Cortex of kidney (tissue), 1 donor: ENCODE measurements at places on chromosomes 7 and 10.

DNA sequence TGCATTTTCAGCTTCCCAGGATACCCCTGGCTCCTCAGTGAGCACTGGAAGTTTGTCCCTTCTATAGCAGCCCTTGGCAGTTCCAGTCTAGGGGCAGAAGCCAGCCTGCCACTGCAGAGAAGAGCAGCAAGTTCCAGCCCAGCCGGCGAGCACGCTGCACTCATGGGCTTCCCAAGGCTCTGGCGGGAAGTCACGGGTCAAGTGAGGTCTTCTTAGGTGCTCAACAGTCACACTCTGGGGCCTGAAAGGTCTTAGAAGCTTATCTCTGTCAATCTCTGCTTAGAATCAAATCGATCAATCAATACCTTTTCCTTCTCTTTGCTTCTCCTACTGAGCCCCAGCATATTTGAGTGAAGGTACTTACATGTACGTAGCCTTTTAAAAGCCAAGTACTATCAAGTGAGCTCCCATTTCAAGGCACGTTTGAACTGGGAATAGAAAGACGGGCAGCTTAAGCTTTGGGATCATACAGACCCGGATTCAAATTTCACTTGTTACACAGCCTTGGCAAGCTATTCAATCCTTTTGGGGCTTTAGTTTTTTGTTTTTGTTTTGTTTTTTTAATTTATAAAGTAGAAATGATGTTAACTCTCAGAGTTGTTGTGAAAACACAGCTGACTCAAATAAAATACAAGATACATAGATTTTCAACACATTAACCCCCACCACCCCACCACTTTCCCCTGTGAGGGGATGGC is 152.6 kb upstream of the KLF14 start:
- DNase-seq: no peak

GRCh38 chr10:79610601-79611191 is at the start of gene SFTPA1:
Gene SFTPA1 (plus strand): TSS chr10:79610939. CDS start chr10:79611826, 887 bp downstream.
- no peak for DNase-seq

DNA sequence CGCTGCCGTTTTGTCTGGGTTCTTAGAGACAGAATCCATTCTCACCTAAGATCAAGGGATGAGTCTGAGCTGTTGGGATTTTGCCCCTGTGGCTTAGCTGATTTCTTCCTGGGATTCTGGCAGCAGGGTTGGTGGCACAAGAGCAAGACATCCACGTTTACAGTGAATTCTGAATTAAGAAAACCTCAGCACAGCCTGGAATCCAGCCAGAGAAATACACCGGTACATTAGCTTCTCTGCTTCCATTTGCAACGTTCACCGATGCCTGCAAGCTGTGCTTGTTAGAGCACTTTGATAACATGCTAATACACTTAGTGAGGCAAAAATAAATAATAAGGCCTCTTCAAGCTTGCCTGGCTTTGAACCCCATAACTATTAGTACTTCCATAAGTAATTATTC is 569.8 kb downstream of the CALN1 start:
- DNase-seq: no peak

GRCh38 chr10:63681993-63682697 is 160.9 kb downstream of the REEP3 start:
- DNase-seq: no peak

- DNase-seq: no peak
These were observed 221.4 kb upstream of the NFE2L3 start for GRCh38 chr7:25930492-25931048.

DNA sequence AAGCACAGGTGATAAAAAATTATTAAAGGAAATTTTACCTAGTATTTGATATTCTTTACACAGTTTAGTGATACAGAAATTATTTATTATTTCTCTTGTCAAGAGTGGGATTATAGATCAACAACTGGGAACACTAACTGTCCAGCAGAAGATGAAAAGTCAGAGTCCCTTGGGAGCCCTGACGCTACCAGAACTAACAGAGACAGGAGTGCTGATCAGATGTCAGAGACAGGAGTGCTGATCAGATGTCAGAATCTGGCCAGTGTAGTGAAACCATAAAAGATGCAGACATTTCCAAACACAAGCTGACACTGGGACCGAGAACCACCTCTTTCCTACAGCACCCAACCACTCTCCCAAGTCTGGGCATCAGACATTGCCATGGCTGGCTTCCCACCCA is 828.2 kb downstream of the TNS3 start:
- no peak for DNase-seq

DNA sequence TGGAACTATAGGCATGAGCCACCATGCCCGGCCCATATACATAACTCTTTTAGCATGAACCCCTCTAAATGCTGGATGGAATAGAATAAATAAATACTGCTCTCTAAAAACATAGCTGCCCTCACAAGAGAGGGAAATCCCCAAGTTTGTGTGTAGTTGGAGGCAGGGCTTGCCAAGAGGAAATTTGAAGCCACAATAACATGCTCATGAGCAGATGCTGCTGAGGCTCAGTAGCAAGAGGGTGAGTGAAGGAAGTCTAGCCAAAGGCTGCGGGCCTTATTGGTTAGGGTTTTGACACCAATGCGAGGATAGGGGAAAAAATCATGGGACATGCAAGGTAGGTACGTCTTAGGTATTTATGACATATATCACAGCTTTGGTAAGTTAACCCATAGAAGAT is 17.3 kb downstream of the TPK1 start:
- DNase-seq: no peak

DNA sequence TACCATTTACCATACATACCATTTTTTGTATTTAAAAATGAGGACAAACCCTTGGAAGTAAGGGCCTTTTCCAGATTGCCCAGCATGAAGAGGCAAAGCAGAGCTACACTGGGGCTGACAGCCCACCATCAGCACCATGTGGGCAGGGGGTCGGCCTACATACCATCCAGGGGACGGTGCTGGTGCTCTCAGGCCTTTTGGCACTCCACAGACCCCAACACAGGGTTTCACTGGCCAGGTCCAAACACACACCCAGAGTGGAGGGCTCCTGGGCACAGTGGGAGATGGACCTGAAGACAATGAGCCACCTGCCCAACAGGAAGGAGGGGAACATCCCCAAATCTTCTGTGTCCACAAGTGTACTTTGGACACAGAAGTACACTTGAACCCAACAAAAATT is 69.2 kb upstream of the CAMK2B start:
- no peak for DNase-seq

DNA sequence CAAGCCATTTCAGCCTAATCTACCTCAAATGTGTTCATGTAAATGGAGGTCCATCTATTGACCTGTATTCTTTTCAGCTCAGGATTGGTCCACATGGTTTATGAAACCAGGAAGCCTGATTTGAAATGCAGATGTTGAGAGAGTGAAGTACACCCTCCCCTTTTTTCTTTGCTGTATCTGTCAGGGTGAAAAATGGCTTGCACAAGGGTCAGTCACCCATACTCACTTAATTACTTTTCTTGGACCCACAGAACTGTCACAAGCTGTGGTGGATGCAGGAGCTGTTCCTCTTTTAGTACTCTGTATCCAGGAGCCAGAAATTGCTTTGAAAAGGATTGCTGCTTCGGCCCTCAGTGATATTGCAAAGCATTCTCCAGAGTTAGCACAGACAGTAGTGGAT is 41.2 kb downstream of the SPAG6 start:
- DNase-seq: no peak

- DNase-seq: no peak
These were observed 94.9 kb upstream of the SKAP2 start for GRCh38 chr7:26959290-26959689.

DNA sequence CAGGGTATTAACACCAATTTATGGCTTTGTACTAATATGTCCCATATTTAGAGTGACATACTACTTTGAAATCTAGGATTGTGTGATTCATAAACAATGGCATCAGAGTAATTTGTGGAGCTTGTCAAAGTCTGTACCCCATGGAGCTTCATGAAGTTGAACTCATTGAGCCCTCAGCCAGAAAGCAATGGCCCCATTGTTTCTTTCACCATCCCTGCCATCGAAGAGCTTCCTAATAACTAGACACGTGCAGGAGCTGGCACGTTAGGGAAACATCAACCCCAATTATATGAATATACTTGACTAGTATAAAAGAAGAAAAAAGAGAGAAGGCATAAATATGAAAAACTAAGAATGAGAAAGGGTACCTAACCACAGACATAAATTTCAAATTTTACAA is 206.6 kb downstream of the CXCL12 start:
- DNase-seq: no peak

DNA sequence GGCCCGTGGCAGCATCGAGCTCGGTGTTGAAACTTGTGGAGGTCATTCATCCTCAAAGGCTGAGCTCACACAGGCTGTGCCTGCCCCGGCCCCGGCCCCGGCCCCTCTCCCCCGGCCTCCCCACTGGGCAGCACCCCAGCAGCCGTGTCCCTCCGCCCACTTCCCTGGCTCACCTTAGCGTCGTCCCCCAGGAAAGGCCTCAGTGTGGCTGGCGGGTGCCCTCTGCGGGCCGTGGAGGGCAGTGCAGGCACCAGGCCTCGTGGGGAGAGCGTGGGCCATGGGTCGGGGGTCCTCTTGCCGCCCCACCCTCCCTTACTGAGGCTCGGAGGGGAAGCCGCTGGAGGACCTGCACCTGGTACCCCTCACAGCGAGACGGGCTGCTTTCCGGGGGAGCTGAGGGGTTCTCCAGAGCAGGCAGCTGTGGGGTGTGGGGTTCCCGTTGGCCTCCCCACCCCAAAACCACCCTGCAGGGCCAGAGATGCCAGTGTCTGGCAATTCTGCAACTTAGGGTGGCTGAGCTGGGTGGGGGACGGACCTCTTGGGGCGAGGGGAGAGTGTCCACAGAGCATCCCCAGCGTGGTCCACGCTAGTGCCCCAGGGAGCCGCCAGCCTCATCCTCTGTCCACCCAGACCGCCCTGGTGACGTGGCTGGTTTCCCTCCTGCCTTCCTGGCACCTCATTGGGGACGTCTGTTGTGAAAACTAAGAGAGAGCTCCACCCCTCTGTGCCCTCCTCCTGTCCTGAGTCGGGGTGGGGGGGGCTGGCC is 44.2 kb upstream of the DPYSL4 start:
- DNase-seq: no peak

DNA sequence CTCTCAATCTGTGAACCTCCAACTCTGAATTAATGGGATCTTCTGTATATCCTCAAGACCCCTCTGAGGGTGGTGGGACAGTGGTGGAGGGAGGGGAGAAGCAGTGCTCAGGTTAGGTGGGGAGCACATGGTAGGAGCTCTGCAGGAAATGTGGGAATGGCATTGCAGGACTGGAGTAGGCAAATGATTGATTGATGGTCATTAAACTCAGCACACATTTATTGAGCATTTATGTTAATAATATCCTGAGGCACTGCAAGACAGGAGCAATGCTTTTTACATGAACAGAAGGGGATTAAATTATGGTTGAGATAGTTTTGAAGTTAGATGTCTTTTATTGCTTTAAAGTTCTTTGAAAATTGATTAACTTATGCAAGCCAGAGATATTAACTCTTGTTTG is 14.1 kb downstream of the BMPER start:
- DNase-seq: no peak
